ENCODE measurements at places on chromosomes 3 and 15.
A peak's percentile ranks its signal among the peaks of the same experiment; 100 is the strongest.

GRCh38 chr15:32908872-32909271, 191.1 kb downstream of the GREM1 start:
- no peak for DNase-seq

DNA sequence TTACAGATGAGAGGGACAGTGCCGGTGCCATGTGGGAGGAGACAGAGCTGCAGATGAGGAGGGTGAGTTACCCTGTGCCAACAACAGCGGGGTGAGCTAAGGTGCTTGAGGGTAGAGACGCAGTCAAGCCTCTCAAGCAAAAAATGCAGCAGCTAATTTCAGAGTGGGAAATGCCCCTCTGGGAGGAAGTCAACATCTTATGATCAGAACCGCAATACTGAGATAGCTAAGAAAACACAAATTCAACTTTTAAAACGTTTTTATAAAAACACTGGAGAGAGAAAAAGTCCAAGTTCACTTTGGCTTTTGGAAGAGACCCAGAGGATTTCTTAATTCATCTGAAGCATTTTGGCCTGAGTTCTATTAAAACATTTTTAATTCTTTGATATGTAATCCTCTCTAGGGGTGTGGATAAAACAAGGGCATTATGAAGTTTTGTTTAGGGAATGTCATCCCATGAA, 319.2 kb downstream of the SLC9A9 start:
- DNase-seq: peak; percentile 65

DNA sequence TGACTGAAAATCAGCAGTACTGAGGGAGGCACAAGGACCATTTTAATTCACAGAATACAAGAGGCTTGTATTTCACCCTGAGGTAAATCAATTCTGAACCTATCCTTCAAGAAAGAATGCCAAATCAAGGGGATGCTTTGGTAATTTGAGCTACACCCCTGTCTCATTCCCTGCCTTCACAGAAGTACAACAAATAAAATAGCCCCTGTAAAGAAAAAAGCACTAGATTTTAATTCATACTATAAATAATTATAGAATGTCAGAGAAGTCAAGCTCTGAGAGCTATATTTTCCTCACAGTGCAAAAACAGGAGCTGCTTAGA, 249.0 kb downstream of the ISL2 start:
- DNase-seq: no peak

DNA sequence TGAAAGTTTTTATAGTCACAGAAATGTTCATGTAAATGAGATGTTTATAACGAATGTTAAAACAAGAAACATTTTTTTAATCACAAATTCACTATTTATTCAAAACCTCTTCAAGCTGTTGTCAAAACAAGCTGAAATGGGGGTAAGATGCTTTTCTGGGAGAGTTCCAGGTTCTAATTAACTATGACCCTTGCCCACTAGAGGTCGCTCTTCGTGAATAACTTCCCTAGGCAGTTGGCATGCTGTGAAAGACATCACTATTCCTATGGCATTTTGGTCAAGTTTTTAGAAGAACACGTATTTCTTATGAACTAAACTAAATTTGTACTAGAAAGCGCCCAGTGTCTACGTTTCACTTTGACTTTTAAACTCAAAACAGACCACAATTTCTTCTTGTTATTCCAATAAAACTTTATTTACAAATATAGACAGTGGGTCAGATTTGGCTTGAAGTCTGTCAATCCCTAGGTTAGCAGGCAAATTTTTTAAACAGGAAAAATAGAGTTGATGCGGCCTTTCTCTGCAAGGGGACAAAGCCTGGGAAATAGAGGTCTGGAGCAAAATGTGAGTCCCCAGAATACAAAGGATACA, 62.8 kb upstream of the CMTM8 start:
- DNase-seq: peak; percentile 90

GRCh38 chr3:7456386-7456785, 595.5 kb downstream of the GRM7 start:
- DNase-seq: no peak

- no peak for DNase-seq
Observed at GRCh38 chr15:99981839-99982658, 248.8 kb upstream of the LYSMD4 start.

- DNase-seq: no peak
Observed at GRCh38 chr15:40108061-40108854, 421 bp downstream of the BMF start.

- peak; percentile 93 for DNase-seq
Observed at GRCh38 chr15:100918034-100918689, 995 bp upstream of the LRRK1 start.

DNA sequence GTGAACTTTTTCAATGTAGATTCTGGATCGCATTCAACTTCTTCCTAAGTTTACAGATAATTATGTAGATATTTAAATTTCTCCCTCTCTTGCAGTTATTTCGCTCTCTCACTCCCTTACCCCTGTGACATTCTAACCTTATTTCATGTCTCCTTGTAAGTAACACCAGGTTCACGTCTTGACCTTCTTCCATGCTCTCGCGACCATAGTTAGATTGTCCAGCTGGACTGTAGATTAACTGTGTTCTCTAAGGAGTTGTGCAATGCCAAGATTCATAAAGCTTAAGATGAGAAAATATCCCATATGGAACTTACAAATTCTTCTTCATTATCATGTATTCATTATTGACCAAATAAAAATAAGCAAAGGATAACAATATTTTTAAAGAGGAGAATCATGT, 430.5 kb downstream of the GABRG3 start:
- no peak for DNase-seq

DNA sequence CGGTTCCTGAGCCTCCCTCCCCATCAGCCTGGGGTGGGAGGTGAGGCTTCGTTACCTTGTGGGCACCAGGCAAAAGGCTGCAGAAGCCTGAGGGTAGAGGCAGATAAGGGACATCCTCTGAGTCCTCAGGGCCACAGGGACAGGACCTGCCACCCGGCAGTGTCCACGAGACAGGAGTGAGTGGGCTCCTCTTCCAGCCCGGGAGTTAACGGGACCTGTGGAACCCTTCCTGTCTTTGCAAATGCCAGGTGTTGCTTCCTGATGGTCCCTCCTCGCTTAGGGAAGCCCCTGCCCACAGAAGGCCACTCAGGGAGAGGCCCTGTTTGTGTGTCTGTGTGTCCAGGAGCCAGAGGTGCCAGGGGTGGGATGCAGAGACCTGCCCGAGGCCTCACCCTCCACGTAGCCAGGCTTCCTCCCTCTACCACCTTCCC, 111.1 kb upstream of the ALDH1A3 start:
- no peak for DNase-seq

GRCh38 chr3:51670823-51671733, at the start of gene TEX264:
TSS of gene TEX264 (plus strand) at chr3:51671252. CDS start at chr3:51674305, 3,053 bp downstream.
- peak; percentile 97 for DNase-seq

DNA sequence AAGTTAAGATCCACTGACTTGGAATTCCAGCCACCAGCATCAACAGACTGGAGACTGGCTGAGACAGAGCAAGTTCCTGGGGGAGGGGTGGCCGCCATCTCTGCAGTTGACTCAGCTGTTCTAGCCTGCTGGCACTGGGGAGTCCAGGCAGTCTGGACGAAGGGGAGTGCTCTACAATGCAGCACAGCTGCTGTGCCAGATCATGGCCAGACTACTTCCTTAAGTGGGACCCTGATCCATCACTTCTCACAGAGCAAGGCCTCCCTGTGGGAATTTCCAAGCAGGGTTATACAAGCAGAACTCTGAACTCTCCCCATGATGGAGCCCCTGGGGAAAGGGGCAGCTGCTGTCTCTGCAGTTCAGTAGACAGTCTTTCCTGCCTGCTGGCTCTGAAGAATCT, 35.2 kb downstream of the PYGO1 start:
- DNase-seq: no peak

- peak; percentile 77 for DNase-seq
Observed at GRCh38 chr15:83063551-83063950, 3.5 kb downstream of the BTBD1 start.

DNA sequence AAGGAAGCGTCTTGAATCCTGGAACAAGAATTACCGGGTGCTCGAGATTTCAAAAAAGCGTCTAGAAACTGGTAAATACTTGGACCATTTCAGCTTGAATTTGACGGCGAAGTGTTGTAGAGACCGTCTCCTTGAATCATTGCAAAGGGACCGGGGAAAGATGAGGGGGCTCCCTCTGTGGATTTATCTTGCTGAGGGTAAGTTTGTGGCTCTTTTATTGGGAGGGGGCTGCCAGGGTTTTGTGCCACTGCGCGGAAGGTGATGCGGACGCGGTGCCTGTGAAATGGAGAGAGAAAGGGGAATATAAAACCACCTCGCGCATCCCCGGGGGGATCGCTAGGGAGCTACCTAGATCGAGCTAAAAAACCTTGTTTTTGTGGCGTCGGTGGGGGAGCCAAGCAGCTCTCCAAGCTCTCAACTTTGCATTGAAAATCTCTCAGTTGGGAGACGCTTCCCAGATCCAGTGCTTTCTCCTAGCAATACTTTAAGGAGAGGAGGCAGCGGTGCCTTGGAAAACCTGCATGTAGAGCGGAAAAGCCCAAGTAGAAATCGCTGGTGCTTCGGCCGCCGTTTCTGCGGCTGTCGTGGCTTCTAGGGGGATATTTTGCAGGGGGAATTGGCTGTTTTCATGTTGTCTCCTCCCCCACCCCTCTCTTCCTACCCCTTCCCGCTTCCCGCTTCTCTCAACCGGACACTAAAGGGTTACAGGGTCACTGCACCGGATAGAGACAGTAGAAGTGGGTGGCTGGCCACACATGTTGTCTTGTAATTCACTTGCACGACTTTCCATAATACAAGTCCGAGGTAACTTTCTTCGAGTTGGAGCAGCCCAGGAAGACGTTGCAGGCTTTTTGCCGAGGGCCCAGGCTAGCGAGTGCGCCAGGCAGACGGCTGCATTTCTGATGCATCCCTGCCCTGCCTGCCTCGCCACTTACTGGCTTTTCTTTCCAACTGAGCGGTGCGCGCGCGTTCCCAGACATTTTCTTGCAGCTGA, 187.6 kb downstream of the NLGN1 start:
- DNase-seq: peak; percentile 17

DNA sequence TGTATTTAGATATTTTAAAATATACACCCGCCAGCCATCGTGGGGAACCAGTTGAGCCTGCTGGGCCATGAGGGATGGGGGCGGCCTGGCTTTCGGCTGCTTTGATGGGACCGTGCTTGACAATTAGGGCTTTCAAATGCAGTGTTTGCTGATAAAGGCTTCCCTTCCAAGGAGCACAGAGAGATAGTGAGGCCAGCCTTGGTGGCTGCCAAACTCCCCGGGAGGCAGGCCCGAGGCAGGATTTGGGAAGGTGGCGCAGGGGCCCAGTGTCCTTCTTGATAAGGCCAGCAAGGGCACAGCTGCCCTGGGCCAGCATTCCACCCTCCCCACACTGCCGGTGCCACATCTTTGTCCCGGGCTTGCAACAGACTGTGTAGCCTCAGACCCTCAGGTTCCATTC, 75.6 kb downstream of the LINGO1 start:
- no peak for DNase-seq

DNA sequence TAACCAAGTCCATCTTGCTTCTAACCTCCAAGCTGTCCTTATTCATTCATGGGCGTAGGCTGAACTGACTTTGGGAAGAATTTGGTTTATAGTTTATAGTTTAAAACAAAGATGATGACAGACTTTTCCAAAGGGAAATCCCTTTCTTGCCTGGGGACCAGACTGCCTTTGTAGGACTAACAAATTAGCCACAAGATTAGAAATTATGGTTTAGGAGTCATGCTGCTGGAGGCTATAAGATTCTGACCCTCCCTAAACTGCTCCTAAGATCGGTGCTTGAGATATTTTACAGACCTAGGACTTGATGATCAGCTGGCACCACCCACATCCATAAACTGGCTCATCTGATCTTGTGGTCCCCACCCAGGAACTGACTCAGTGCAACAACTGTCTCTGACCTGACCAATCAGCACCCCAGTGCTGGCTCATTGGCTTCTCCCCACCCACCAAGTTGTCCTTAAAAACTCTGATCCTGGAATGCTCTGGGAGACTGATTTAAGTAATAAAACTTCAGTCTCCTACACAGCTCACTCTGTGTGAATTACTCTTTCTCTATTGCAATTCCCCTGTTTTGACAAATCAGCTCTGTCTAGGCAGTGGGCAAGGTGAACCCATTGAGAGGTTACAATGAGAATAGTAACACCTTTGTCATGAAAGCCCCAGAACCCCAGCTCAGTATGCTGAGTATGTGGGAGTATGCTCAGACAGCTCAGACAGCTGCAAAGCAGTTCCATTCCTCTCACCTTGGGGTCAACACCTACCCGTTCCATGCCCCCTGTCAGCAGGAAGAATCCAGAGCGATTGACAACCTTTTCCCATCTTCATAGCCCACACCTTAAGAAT, 51.6 kb upstream of the C15orf39 start:
- DNase-seq: peak; percentile 67

- no peak for DNase-seq
Observed at GRCh38 chr3:64349551-64349950, 124.3 kb upstream of the PRICKLE2 start.

DNA sequence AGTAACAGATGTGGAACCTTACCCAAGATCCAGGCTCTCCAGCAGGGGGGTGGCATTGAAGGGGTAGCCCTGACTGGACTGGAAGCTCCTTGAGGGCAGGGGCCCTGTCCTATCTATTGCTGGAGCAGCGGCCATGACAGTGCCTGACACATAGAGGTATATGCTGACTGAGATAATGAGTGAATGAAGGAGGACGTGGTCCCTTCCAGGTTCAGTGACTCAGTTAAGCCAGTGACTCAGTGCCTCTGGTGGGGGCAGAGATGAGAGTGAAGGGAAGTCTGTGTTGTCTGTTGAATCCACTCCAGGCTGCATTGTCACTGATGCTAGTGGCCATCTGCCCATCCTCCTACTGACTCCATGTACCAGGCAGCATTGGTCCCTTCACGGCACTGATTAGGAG, 13.0 kb upstream of the CTXND1 start:
- no peak for DNase-seq

DNA sequence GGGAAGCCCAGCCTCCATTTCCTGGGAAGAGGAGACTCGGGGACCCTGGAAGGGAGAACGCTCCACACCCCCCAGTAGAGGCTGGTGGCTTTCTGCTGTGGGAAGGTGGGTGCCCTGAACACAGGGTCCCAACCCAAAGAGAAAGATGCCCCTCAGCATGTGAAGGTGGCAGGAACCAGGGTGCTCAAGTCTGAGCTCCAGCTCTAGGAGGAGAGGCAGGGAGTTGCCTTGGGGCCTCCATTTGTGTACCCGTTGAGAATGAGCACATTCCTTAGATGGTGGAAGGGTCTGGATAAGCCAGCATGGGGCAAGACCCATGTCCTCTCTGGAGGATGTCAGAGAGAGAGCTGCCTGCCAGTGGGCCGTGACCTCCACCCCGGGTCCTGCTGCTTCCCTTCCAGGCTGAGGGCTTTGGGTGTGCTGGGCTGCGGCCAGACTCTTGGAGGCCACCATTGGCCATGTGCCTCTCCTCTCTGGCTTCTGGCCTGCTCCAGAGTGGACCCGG, 212.4 kb downstream of the TBC1D2B start:
- DNase-seq: no peak

DNA sequence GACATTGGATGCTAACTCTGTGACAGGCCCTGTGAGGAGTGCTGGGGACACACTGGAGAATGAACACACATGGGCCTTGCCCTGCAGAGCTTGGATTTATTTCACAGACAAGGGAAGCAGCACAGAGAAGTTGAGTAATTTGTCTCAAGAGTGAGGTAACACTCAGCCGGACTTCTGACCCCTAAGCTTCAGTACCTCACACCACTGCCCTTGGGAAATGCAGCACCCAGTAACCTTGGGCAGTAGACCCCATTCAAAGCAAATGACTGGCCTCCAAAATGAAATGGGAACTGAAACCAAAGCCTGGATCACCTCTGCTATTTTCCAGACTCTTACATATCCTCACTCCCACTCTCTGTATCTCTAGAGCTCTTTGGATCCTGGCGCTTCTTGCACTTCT, 37.3 kb downstream of the RFT1 start:
- no peak for DNase-seq
